Kasumi-1 (cell line): ENCODE measurements at places on chromosomes 3 and 15.
A peak's percentile ranks its signal among the peaks of the same experiment; 100 is the strongest.

GRCh38 chr3:24472358-24472757, 22.3 kb downstream of the THRB start:
- no peak for DNase-seq

DNA sequence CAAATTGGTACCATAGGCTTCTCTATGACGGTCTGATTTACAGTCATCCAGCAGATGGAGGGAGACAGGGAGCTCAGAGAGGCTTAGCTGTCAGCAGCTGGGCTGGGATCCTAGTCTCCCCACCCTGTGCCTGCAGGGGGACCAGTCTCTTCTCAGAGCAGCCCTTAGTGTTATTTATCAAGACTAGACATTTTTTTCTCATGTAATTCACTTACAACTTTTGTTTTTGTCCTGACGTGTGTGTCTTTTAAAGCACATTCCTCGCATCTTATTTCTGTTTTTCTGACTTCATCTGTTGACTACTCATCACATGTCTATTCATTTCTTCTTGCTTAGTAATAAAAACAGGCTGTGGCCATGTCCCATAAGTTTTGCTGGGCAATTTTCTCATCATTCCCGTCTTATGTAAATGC, 116.1 kb downstream of the KLF13 start:
- no peak for DNase-seq

DNA sequence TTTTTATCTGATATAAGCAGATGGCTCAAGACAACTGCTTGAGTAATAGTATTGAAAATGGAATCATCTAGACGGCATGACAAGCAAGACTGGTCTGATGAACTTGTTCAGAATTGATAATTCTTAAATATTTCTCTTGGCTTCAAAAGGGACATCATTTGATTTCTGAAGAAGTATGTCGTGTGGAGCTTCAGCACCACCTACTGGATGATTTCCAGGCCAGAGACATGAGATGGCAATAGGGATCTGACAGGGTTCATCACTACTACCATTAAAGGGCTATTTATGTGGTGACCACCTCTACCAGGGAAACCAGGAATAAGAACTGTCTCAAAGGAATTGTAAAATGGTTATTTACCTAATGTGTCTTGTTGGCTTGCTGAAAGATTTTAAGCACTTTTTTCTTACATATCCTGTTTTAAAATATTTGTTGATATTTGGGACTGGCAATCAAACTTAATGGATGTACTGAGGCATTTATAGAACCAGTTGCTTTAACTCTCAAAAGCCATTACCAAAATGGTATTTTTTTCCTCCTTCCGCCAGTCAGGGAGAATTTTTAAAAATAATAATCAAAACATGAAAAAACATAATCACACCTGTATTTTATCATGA, 99.5 kb upstream of the FAM98B start:
- DNase-seq: peak; percentile 47

GRCh38 chr15:37094333-37094914, 5.9 kb downstream of the MEIS2 start:
- no peak for DNase-seq

- no peak for DNase-seq
These were observed 9.2 kb upstream of the EIF2B5 start for GRCh38 chr3:184126006-184126405.

DNA sequence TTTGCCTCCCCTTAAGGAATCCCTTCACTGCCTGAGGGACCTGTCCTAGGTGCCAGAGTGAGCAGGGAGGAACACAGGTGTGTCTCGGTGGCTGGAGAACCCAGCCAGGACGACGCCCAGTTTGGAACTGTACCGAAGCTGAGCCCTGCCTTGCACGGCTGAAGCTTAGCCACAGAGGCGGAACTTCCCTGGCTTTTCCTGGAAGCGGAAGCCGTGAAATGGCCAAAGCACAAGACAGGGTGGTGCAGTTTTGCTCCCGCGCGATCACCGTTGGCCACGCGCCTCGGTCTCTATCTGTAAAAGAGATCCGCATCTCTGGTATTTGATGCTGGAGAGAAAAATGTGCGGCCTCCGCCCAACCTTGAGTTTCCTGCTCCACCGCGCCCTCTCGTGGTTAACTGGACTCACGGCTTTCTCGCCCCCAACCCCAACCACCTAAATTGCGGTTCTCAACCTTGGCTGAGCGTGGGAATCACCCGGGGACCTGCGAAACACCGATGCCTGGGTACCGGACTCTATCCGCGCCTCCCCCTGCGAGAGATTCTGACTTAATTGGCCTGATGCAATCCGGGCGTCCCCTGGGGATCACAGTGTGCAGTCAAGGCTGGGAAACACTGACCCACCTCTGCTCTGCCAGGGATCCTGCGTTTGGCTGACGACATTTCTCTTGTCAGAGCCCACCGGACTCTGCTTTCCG, 70.7 kb upstream of the ABHD2 start:
- DNase-seq: peak; percentile 67
